Spinal cord (tissue), 10 donors: ENCODE measurements at places on chromosomes 6 and 20. TPM values are rescaled to one million over a fixed set of nuclear protein-coding genes. Genes with fewer than 3 reads are reported as not detected.

DNA sequence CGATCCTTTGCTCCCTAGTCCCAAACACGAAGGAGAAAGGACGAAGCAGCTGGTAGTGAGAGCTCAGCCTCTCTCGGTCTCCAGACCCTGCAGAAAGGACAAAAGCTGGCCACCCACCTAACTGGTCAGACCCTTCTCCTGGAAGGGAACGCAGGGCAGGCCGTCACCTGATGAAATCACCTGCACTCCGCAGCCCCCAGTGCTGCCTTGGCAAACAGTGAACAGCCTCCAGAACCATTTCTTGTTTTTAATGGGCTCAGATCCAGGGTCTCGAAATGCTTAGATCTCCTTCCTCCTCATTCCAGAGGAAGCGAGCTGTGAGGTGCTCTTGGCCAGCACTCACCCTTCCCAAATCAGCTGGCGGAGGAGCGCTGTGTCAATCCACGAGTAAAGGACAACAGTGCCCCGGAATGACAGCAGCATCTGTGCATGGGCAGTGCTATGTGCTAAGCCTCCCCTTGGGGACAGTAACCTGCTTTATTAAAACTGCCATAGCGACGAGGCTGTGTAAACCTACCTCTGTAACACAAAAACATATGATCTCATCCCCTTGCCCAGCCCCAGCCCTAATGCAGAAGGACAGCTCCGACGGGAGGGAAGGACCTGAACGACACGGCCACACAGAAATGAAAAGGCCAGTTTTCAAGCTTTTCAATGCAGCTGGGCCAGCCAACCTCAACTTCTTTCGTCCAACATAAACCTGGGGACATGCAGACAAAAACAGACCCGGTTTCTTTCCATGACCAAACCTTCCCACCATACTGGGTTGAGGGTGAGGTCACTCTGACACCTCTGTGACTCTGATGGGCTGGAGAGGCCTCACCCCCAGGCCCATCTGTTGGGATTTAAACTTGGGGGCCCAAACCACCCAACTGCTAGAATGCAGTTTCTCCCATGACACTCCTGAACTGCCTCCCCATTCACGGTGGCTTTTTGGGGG lies 43.3 kb downstream of the SULF2 start:
- H3K27ac ChIP-seq: peak overlapping the region; percentile 29
- DNase-seq: no peak
- peaks cover 18% of the 10 kb centered on the region for H3K4me1 ChIP-seq

GRCh38 chr20:31474097-31474436 lies 860 bp downstream of the DEFB124 start:
- H3K4me3 ChIP-seq: no peak overlapping the region
- H3K27me3 ChIP-seq: peaks cover 25% of the 10 kb centered on the region
- no peak for DNase-seq
- H3K36me3 ChIP-seq: no peaks in the 10 kb centered on the region
- H3K27ac ChIP-seq: no peak overlapping the region
- peaks cover 10% of the 10 kb centered on the region for H3K4me1 ChIP-seq

GRCh38 chr20:24638591-24639548 lies 169.4 kb downstream of the SYNDIG1 start:
- no peaks in the 10 kb centered on the region for H3K27me3 ChIP-seq
- H3K36me3 ChIP-seq: no peaks in the 10 kb centered on the region
- no peak overlapping the region for H3K27ac ChIP-seq
- no peak overlapping the region for H3K4me3 ChIP-seq

Gene SLC22A2
- 6.7 TPM for total RNA-seq

GRCh38 chr6:95413789-95414188 lies 163.5 kb upstream of the MANEA start:
- no peaks in the 10 kb centered on the region for H3K4me1 ChIP-seq
- no peaks in the 10 kb centered on the region for H3K27me3 ChIP-seq
- no peak overlapping the region for H3K4me3 ChIP-seq
- H3K27ac ChIP-seq: no peak overlapping the region
- no peaks in the 10 kb centered on the region for H3K36me3 ChIP-seq
- no peak for DNase-seq

GRCh38 chr20:24163506-24163905 lies 174.9 kb upstream of the GGTLC1 start:
- no peak overlapping the region for H3K27ac ChIP-seq
- H3K27me3 ChIP-seq: no peaks in the 10 kb centered on the region
- H3K36me3 ChIP-seq: no peaks in the 10 kb centered on the region

- H3K27me3 ChIP-seq: no peaks in the 10 kb centered on the region
- H3K27ac ChIP-seq: no peak overlapping the region
- H3K4me3 ChIP-seq: peak overlapping the region; percentile 71
- no peak for DNase-seq
- H3K4me1 ChIP-seq: peaks cover 24% of the 10 kb centered on the region
- peaks cover 17% of the 10 kb centered on the region for H3K36me3 ChIP-seq
These were observed 1.5 kb downstream of the FAM210B start for GRCh38 chr20:56360133-56360907.

DNA sequence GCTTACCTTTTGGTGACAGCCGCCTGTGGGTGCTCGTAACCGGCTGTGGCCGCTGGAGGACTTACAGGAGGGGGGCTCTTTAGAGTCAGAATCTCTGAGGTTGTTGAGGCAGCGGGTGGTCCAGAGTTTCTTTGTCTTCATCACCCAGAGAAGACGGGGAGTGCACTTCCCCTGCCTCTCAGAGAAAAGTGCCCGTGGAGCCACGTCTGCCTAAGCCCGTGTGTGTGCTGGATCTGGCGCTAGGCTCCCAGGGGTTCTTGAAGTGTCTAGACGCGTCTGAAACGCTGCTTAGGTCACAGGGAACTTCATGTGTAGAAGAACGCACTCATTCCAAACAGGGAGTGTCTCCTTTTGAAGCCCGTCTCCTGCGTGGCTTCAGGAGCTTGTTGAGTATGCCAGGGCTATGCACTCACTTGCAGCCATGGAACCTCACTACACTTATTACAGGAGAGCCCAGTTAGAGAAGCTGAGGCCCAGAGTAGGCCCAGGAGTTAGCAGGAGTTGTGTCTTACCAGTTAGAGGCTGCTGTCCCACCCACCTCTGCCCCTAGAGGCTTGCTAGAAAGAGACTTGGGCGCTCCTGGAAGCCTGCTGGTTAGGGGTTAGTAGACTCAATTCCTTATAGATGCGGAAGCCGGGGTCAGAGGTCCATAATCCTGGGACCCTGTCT lies 1.3 kb downstream of the LSM14B start:
- H3K4me1 ChIP-seq: peaks cover 24% of the 10 kb centered on the region
- no peak for DNase-seq
- H3K27ac ChIP-seq: peak overlapping the region; percentile 33
- H3K36me3 ChIP-seq: peaks cover 42% of the 10 kb centered on the region

Gene TTK
- 14.0 TPM for total RNA-seq

DNA sequence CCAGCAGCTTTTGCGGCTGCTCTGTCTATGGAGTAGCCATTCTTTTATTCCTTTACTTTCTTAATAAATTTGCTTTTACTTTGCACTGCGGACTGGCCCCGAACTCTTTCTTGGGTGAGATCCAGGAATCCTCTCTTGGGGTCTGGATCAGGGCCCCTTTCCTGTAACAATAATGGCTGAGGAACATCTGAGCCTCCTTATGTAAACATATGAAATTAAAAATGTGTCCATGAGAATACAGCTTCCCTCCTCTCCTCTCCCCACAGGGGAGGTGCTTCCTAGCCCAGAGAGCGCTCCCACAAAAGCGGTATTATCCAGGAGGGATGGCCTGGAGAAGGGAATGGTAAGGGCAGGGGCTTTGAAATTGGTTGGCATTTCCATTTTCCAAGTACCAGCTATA lies 81.1 kb downstream of the PSMG4 start:
- H3K36me3 ChIP-seq: no peaks in the 10 kb centered on the region
- peak overlapping the region; percentile 82 for H3K27ac ChIP-seq
- H3K4me3 ChIP-seq: no peak overlapping the region
- no peak for DNase-seq
- H3K27me3 ChIP-seq: no peaks in the 10 kb centered on the region
- peaks cover 43% of the 10 kb centered on the region for H3K4me1 ChIP-seq

DNA sequence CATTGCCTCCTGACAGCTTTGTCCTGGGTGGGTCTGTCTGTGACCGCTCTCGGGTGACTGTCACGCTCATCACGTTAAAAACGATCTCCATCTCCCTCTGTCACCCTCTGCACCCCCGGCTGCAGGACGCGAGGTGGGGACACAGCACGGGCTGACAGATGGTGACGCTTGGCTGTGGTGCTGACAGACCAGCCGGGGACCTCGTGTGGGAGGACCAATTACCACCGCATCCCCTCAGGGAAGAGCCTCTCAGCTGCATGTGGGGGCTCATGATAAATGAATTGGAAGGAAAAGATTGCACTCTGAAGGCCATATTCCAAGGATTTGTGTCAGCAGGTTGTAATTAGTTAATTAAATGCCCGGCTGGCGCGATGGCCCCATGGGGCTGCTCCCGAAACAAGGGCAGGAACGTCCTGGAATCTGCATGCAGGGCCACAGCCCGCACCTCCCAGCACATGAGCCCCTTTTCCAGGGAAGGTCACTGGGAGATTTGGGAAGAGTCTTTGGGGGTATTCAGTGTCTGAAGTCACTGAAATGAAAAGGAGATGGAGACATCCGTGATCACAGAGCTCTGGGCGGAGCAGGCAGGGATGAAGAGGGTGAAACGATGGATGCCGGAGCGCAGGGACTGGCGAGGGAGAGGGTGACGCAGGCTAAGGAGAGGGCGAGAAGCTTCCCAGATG lies 87.1 kb downstream of the ERMARD start:
- peaks cover 9% of the 10 kb centered on the region for H3K4me1 ChIP-seq
- no peaks in the 10 kb centered on the region for H3K27me3 ChIP-seq
- DNase-seq: peak; percentile 73
- no peak overlapping the region for H3K27ac ChIP-seq
- H3K4me3 ChIP-seq: no peak overlapping the region
- H3K36me3 ChIP-seq: no peaks in the 10 kb centered on the region
